ENCODE measurements at places on chromosomes 3 and 15.

DNA sequence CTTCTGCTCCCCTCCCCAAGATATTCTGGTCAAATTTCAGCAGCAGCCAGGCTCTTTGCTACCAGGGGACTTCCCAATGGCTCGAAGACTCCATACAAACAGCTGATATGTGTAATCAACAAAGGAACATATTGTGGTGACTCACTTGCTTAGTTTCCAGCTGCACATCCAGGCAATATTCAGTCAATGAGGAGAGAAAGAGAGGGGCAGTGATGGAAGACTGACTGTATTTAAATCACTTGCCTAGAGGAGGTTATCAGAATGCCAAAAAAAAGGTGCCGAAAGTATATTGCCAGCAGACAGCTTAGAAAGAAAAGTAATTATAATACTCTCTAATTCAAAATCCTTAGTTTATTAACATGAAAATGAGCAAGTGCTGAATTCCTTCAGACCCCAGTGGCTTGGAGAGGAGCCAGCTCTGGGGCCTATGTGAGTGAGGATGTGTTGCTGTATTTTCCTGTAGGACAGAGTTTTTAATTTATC is 236.5 kb downstream of the LRTM1 start:
- DNase-seq = no peak

GRCh38 chr3:31701286-31701685 is 168.6 kb downstream of the STT3B start:
- DNase-seq = no peak

GRCh38 chr3:122992676-122993075 is 34.9 kb downstream of the SEMA5B start:
- DNase-seq = no peak

GRCh38 chr3:195999896-196000295 is 82.0 kb downstream of the TFRC start:
- DNase-seq = no peak

GRCh38 chr3:150277444-150277843 is 130.7 kb upstream of the TSC22D2 start:
- no peak for DNase-seq

DNA sequence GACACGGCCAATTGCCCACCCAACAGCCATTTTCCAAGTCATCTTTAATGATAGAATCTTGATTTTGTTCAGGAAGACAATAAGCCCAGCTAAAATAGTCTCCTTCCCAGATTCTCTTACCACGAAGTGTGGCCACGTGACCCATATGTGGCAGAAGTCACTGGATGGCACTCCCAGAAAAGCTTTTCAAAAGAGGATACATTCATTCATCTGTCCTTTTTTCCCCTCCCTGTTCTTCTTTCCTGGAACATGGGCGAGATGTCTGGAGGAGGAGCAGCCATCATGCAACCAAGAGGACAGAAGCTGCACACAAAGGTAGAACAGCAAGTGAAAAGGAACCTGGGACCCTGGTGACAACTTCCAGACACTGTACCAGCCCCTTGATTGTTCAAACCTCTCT is 174.7 kb downstream of the UACA start:
- no peak for DNase-seq

GRCh38 chr3:64943866-64944265 is 256.1 kb upstream of the ADAMTS9 start:
- no peak for DNase-seq

All from A549 (cell line).